GM12878 (cell line): ENCODE measurements at places on chromosomes 3 and 15. TPM values are rescaled to one million over a fixed set of nuclear protein-coding genes. Genes with fewer than 3 reads are reported as not detected.

DNA sequence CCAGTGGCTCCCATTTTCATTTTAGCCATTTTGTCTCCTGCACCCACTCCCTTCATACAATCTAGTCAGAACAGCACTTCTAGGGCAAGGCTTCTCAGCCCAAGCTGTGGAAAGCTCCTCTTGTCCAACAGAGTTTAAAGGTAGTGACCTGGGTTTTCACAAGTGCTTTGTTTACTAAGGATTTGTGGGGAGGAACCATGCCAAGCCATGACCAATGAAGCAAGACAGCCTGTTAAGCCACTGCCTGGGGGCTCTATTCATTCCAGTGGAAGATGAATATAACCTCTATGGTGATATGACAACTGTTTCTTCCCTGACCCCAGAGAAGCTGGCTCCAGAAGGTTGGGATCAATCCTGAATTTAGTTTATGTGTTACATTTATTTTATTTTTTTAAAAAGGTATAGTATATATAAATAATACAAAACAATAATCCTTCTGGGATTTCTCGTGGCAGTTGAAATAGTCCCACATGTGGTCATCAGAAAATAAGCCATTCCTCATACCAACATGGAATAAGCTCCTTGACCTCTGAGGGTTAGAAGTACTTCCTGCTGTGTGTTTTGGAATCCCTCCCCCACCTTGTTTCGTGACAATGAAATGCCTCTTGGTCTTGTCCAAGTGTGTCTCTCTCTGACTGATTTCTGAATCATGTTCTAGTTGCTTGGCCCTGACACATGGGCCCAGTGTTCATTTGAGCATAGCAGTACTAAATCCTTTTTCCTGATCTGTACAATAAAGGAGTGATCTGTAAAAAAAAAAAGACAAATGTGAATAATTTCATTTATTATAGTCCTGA lies 13.3 kb upstream of the THUMPD3 start:
- no peak overlapping the region for H3K27ac ChIP-seq
- H3K4me1 ChIP-seq, result no peaks in the 10 kb centered on the region; the same call in 1 of the 2 replicates
- no peaks in the 10 kb centered on the region for H3K27me3 ChIP-seq
- H3K4me3 ChIP-seq, result no peak overlapping the region

DNA sequence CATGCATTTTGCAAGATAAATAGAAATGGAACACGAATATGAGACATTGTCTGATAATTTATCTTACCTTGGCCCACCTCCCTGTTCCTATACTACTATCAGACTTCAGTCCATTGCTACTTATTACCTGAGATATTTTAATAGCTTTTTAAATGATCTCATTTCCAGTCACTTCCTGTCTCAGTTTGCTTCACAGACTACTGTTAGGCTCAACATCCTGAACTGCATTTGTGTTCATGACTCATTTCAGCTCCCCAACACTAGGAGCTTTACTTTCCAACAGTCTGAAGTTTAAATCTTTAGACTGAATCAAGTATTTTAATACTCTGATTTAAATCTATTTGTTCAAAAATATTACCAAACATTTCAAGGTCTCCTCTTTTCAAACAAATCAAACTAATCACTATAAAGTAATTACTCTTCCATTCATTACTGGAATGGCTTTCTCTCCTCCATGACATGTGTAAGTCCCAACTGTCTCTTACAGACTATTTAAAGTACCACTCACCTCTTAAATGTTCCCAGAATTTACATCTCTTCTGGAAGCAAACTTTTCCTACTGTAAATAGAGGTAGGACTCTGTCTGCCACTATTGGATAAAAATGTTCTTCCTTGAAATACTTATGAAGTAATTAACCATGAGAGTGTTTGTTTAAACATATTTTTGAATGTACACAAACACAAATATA lies 1277.6 kb downstream of the ZPLD1 start:
- H3K4me1 ChIP-seq, result no peaks in the 10 kb centered on the region
- no peak for DNase-seq
- H3K4me3 ChIP-seq, result no peak overlapping the region
- H3K27me3 ChIP-seq, result no peaks in the 10 kb centered on the region

- no peaks in the 10 kb centered on the region for H3K36me3 ChIP-seq
- H3K27me3 ChIP-seq, result no peaks in the 10 kb centered on the region
- H3K27ac ChIP-seq, result peak overlapping the region; percentile 98
- H3K4me1 ChIP-seq, result peaks cover 9% of the 10 kb centered on the region
Observed at GRCh38 chr15:59687836-59688235, 1.3 kb downstream of the BNIP2 start.

Gene VWA5B2
- polyA plus RNA-seq, result 0.09 and 0.14 TPM in 2 replicates

- no peaks in the 10 kb centered on the region for H3K27me3 ChIP-seq
- no peak overlapping the region for H3K27ac ChIP-seq
- H3K36me3 ChIP-seq, result no peaks in the 10 kb centered on the region
- no peak for DNase-seq
- H3K4me1 ChIP-seq, result no peaks in the 10 kb centered on the region
Observed at GRCh38 chr3:58635371-58636285, 30.9 kb downstream of the FAM3D start.

- no peaks in the 10 kb centered on the region for H3K4me1 ChIP-seq
- H3K27me3 ChIP-seq, result no peaks in the 10 kb centered on the region
- H3K27ac ChIP-seq, result no peak overlapping the region
- H3K36me3 ChIP-seq, result no peaks in the 10 kb centered on the region
- H3K4me3 ChIP-seq, result no peak overlapping the region
- no peak for DNase-seq
Observed at GRCh38 chr15:99911816-99912215, 178.6 kb upstream of the LYSMD4 start.

Gene CTDSPL2
- polyA plus RNA-seq, result 34.6 and 41.3 TPM in 2 replicates

DNA sequence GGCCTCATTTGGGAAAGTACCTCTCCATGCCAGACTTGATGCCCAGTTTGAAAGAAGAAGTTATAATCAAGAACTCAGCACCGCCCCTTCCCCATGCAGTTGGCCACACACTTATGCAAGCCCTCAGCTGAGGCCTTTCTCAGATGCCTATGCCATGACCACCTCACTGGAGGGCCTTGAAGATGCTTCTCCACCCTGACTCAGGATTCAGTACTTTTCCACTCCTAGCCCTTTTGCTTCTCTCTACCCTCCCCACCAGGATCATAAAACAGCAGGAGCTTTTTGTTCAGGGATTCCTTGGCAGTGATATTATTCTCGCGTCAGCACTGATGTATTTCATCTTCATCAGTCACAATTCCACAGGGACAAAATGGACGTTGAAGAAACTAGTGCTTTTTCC lies 313.5 kb downstream of the PYDC2 start:
- H3K36me3 ChIP-seq, result no peaks in the 10 kb centered on the region
- DNase-seq, result no peak
- no peak overlapping the region for H3K4me3 ChIP-seq
- H3K4me1 ChIP-seq, result no peaks in the 10 kb centered on the region
- no peaks in the 10 kb centered on the region for H3K27me3 ChIP-seq

GRCh38 chr3:120637851-120638559 lies 41.9 kb downstream of the NDUFB4 start:
- no peak for DNase-seq
- H3K4me1 ChIP-seq, result no peaks in the 10 kb centered on the region
- no peaks in the 10 kb centered on the region for H3K36me3 ChIP-seq
- H3K4me3 ChIP-seq, result no peak overlapping the region
